CD4-positive, alpha-beta T cell (primary cell): ENCODE measurements at places on chromosomes 5 and 9. TPM values are rescaled to one million over a fixed set of nuclear protein-coding genes. Genes with fewer than 3 reads are reported as not detected.

ADAMTSL2 gene
- 1.2 TPM for total RNA-seq

PHF24 gene
- total RNA-seq, result not detected

DNA sequence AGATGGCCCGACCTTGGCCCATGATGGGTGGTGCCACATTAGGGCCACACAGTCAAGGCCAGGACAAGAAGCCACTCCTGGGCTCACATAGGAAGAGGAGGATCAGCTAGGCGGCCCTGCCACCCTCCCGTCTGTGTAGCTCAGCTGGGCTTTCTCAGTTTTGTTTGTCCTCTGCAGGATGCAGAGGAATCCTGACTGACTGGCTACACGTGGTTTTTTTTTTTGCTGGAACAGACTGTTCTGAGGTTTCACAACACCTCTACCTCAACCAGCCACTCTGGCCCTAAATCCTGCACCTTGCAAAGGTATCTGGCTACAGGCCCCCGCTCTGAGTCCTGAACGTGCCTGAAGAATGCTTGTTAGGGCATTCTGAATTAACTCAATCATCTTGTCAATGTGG is 88.3 kb upstream of the MSX2 start:
- DNase-seq, result no peak
- H3K27me3 ChIP-seq, result no peaks in the 10 kb centered on the region
- no peak overlapping the region for H3K4me3 ChIP-seq
- H3K36me3 ChIP-seq, result no peaks in the 10 kb centered on the region
- H3K27ac ChIP-seq, result no peak overlapping the region
- no peaks in the 10 kb centered on the region for H3K4me1 ChIP-seq

DNA sequence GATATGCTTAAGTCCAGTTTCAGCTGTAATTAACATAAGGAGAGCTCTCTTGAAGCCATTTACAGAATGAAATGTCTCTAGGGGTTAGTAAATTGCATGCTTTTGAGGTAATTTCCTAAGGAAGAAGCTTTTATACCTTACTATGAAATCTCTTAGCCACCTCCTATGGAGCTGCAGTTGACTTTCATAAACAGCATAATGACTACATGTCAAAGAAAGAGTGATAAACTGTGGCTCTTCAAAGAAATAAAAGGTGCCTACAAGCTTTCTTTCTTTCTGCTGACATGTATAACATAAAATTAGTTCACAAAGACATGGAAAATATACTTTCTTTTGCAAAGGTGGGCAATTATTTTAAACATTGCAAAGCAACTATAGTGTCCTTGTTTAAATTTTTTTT is 90.8 kb downstream of the TMEM167A start:
- no peaks in the 10 kb centered on the region for H3K36me3 ChIP-seq
- H3K27ac ChIP-seq, result no peak overlapping the region
- no peaks in the 10 kb centered on the region for H3K4me1 ChIP-seq
- no peak for DNase-seq
- H3K4me3 ChIP-seq, result no peak overlapping the region

DNA sequence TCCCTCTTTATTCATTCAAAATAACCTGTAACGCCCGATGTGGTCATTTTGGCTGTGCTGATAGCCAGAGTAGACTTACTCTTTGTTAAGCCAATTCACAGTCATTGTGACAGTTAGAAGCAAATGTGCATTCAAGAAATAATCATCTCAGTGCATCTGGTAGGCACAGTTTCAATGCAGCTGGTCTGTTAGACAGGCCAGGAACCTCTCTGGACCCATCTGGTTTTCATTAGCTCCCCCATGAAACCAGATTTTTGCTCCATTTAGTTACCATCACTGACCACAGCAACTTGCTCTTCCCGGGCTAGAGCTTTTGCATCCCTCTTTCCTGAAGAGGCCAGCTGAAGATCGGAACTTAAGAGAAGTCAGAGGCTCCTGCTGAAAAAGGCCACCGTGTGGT is 284.2 kb downstream of the NSG2 start:
- H3K4me1 ChIP-seq, result no peaks in the 10 kb centered on the region
- H3K4me3 ChIP-seq, result no peak overlapping the region
- H3K27ac ChIP-seq, result no peak overlapping the region
- no peak for DNase-seq
- H3K36me3 ChIP-seq, result no peaks in the 10 kb centered on the region
- peaks cover 6% of the 10 kb centered on the region for H3K27me3 ChIP-seq

DNA sequence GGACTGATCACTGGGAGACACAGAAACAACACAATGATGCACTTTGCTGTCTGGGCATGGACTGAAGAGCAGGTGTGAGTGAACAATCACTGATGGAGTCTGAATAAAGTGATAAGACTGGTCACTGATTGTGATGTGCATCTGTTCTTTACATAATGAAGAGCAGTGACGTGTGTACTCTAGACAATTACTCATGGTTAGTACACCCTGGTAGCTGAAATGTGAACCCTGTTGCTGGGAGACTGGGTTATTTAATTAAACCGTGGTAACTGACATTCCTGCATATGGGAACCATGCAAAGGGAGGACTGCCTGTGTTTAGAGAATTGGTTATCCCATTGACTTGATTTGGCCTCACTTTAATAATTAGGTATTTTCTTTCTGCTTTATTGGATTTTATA is 202.9 kb downstream of the NR2F1-AS1 start:
- no peak overlapping the region for H3K27ac ChIP-seq
- no peaks in the 10 kb centered on the region for H3K27me3 ChIP-seq
- H3K4me1 ChIP-seq, result no peaks in the 10 kb centered on the region
- H3K4me3 ChIP-seq, result no peak overlapping the region
- no peak for DNase-seq

DNA sequence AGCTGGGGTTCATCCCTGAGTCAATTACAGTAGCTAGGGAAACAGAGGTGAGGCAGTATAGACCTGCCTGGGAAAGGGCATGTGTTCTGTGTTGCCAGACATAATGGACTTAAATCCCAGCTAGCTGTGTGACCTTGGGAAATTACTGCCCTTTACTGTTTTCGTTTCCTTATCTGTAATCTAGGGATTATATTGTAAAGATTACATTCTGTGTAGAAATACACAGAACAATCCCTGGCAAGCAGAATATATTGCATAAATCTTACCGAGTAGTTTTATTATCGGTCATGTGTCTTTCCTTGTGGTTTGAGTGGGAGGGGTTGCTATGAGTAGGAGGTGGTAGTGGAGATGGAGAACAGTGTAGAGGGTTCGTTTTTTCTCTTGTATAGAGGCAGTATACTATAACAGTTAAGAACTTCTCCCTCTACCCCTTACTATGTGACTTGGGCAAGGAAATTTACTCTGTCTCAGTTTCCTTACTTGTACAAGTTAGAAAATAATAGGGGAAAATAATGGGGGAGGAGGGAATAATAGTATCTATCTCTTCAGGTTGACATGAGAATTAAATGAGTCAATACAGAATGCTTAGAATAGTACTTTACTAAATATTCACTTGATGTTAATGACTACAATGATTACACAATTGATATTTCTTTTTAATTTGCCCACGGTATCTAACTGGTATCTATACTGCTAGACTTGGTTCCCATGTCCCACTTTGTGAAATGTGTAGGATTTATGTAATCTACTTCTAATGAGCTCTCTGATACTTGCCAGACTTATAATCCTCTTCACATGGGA is 7.1 kb upstream of the DMXL1 start:
- no peaks in the 10 kb centered on the region for H3K36me3 ChIP-seq
- no peak overlapping the region for H3K4me3 ChIP-seq
- no peak for DNase-seq

GRCh38 chr5:149388498-149389190 is 9.6 kb upstream of the IL17B start:
- H3K27ac ChIP-seq, result no peak overlapping the region
- H3K27me3 ChIP-seq, result peaks cover 2% of the 10 kb centered on the region
- DNase-seq, result no peak
- no peaks in the 10 kb centered on the region for H3K4me1 ChIP-seq
- H3K36me3 ChIP-seq, result no peaks in the 10 kb centered on the region
- H3K4me3 ChIP-seq, result no peak overlapping the region

DNA sequence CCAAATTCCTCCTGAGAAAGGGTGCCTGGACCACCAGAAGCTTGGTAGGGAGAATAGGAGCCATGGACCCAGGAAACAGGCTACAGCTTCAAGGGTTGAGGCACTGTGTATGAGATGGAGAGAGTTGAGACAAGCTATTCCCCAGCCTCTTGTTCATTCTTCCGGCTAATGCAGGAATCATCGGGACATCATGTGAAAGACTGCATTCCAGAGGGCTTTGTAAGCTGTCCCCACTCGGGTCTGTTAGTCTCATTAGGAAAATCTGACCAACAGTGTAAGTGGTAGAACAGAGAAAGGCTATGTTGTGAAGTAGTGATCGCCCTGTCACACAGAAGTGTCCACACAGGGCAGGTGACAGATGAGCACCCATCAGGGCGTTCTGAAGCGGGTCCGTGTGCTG is 81.4 kb downstream of the GABBR2 start:
- no peaks in the 10 kb centered on the region for H3K36me3 ChIP-seq
- no peaks in the 10 kb centered on the region for H3K4me1 ChIP-seq
